ENCODE measurements at places on chromosomes 1 and 21. TPM values are rescaled to one million over a fixed set of nuclear protein-coding genes. Genes with fewer than 3 reads are reported as not detected.
A peak's percentile ranks its signal among the peaks of the same experiment; 100 is the strongest.

- DNase-seq, result no peak
These were observed 49.1 kb downstream of the EBNA1BP2 start for GRCh38 chr1:43123031-43123430.

DNA sequence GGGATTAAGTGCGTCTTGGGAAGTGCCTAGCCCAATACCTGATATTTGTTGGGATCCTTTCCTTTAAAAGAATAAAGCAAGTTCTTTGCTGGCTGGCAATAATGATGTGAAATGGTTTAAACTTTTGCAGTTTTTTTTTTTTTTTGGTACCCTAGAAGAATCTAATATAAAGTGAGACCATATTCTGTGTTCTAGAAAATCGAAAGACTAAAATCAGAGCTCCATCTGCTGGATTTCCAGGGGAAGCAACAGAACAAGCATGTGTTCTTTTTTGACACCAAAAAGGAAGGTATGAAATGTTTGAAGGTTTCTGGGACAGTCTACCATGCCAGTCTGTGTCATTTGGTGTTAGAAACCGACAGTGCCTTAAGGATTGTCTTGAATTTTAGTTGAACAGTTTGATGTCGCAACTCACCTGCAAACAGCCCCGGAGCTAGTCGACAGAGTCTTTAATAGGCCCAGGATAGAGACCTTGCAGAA is 6.4 kb downstream of the UTP11 start:
- DNase-seq, result no peak

GRCh38 chr1:15288173-15288926 is 41.3 kb downstream of the FHAD1 start:
- DNase-seq, result no peak

- DNase-seq, result no peak
These were observed 31.2 kb downstream of the FMN2 start for GRCh38 chr1:240122639-240123613.

DNA sequence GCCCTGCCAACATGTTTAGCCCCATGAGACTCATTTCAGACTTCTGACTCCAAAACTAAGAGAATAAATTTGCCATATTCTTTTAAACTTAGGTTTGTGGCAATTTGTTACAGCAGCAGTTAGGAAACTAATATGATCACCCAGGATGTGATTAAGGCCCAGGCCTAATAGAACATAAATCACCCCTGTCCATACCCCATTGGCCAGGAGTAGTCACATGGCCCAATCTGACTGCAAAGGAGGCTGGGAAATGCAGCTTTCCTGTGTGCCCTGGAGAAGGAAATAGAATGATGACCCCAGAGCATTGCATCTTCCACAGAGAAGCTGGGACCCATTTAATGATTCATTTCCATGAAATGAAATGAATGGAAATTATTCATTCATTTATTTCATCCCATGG is 100.4 kb upstream of the KLHDC7A start:
- no peak for DNase-seq

DNA sequence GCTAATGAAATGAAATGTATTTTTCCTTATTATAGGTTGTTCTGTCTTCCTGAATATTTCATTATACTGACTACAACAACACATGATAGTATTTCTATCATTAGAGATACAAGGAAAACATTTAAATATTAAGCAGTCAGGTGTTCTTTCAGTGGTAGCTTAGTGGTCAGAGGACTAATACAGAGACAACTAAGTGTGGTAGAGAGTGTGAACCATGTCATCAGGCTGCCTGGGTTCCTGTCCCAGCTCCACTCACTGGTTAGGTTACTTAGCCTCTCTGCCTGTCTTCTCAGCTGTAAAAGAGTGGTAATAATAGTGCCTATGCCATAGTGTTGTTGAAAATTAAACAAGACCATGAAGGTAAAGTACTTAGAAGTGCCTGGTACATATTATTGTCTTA is 3.9 kb downstream of the UAP1 start:
- DNase-seq, result no peak

DNA sequence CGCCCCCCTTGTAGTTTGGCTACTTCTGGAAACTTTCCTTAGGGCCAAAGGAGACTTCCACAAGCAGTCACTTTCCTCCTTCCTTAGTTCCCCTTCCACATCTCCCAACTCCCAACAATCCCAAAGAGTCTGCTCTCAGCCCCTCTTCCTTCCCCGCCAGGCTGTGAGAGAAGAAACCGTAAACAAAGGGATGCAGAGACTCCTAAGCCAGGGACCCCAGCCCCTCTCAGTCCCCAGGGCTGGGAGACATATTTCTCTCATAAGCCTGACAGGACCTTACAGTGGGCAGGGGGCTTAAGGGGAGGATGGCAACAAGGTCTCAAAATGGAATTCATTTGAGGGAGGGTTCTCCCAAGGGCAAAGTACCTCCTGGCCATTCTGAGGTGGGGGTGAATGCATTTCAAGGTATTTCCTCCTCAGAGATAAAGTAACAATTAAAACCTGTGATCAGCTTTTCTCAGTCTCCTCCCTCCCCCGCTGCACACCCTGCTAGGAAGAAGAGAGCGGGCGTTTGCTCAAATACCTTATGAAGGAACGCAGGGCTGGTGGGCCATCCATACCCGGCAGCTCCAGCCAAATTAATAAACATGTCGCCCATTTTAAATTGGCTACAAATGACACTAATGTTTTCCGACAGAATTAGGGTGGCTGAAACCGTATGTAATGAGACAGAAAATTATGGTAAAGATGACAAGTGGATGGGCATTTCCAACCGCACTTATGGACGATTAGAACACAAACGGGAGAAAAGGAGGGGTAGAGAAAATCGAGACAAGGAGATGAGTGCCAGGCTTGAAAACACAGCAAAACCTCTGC is 4.0 kb downstream of the BARHL2 start:
- no peak for DNase-seq

GRCh38 chr21:41458121-41458520 is 32.1 kb downstream of the MX1 start:
- no peak for DNase-seq

GRCh38 chr1:38052750-38053415 is 6.3 kb upstream of the POU3F1 start:
- no peak for DNase-seq

GRCh38 chr21:28393279-28393678 is 599.4 kb downstream of the LTN1 start:
- DNase-seq, result no peak

DNA sequence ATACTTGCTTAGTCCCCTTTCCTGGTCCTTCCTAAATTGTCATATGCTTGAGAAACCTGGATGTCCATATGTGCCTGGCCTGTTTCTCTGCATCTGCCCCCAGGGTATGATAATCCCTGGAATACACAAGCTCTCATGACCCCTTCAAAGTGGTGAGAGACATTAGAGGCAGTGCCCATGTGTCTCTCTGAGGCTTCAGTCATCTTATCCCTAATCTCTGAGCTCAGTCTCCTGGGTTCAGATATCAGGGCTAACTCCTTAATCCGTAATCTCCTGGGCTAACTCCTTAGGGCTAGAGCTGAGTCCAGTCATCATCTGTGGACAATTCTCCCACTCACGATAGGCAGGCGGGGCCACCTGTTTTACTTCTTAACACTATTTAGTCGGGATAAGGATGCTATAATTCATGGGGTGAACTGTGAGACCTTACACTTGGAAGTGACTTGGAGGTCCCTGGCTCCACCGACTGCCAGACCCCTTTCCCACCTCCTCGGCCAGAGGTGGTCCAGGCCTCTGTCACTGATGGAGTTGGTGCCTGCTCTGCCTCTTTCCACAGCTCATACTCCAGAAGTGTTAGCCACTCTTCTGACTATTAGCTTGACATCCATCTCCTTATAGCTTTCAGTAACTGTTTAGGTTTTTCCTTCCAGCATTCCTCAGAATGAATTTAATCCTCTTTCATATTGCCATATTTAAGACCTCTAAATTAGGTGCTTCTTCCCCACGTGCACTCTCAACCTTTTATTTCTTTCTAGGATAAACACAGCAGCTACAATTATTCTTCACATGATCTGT is 22.7 kb downstream of the CCN1 start:
- no peak for DNase-seq

DNA sequence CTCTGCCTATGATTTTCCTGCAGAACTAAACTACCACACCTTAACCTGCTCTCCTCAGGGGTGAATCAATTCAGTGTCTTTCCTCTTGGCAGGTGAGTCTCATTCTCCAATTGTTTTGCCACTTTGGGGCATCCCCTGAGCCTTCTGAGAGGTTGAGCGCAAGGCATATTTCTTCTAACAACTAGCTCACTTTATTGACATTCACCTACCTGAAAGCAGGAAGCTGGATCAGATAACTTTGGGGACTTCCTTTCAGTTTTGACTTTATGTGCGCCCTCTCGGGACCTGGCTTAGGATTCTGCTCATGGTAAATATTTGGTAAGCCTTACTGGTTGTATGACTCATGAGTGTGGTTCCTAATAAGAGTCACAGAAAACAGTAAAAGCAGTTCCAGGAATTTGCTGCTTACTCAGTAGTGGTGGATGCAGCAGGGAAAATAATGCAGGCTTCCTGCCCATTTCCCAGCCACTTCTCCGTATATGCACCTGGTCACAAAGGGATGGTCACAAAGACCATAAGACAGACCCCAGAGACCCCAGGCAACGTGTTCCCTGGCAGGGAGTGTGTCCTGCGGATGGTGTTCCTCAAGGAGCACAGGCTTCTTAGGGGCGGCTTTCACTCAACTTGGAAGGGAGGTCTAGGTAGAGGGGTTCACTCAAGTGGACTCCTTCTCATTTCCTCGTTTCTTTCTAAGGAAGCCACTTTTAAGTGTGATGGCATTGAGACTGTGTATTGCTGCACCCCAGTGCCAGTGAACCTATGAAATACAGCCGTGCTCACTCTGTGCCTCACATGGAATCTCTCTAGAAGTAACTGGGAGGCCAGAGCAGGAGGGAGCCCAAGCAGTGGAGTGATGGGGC is 22.0 kb upstream of the BATF3 start:
- DNase-seq, result no peak

GRCh38 chr21:26732432-26733221 is 112.6 kb downstream of the ADAMTS1 start:
- DNase-seq, result peak; percentile 25

DNA sequence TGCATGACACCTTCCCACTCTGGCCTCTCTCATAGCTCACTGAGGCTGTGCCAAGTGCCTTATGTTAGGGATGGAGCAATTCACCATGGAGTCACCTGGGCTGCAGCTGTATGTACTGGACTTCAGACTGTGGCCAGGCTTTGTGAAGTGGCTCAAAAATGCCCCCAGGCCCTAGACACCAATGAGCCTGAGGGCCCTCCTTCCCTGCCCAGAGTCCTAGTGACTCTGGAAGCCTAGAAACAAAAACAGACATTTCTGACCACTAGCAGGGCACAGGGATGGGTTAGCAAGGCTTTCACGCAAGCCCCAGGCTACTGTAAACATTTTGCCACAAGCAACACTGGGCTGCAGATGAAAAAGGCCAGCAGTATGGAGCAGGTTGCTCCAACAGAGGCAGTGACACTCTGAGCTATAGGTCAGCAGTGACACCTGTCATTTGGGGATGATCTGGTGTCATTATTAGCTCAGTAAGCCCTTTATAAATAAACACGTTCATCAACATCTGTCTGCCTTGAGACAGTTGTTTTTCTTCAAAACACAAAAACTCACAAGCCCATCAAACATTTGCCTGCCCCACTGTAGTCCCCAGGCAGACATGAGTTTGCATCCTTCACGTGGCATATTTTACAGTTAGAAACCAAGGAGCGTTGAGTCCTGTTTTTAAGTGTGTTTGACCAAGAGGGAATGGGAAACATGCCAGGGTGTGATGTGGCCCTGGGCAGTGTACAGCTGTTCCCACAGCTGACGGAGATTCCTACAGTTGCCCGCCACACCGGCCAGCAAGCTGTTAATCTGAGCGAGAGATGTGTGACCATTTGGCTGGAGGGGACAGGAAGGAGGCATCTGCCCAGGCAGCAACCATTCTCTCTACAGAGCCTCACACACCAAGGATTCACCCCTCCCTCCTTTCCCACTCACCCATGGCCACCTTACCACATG is 66.8 kb downstream of the KCNN3 start:
- no peak for DNase-seq

- peak; percentile 78 for DNase-seq
These were observed 16.7 kb downstream of the CELA2B start for GRCh38 chr1:15492596-15492995.

DNA sequence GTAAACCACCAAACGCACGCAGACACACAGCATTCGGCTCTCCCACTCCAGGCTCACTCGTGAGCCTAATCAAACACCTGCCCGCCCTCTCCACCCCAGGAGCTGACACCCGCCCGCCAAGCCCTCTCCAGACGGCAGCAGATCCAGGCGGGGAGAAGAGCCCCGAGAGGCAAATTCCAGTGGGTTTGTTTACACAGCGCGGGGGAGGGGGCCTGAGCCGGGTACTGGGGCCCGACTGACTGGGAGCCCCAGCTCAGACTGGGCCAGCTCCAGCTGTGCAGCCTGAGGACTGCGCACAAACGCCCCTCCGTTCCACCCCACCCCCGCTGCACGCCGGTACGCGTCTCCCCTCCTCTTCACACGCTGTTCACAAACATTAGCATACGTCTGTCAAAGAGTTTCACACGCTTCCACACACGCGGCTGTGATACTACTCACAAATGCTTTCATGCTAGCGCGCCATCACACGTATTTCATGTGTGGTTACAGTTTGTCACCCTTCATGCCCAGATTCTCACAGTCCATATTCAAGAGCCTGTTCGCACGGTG is 1.0 kb upstream of the EFNA1 start:
- DNase-seq, result no peak

DNA sequence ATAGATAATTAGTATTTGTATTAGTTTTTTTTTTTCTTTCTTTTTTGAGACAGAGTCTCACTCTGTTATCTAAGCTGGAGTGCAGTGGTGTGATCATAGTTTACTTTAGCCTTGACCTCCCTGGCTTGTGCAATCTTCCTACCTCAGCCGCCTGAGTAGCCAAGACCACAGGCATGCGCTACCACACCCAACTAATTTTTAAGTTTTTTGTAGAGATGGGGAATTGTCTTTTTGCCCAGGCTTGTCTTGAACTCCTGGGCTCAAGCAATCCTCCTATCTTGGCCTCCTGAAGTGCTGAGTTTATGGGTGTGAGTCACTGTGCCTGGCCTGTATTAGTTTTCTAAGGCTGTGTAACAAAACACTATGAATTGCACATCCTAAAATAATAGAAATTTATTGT is 58.3 kb downstream of the MSH4 start:
- no peak for DNase-seq

DNA sequence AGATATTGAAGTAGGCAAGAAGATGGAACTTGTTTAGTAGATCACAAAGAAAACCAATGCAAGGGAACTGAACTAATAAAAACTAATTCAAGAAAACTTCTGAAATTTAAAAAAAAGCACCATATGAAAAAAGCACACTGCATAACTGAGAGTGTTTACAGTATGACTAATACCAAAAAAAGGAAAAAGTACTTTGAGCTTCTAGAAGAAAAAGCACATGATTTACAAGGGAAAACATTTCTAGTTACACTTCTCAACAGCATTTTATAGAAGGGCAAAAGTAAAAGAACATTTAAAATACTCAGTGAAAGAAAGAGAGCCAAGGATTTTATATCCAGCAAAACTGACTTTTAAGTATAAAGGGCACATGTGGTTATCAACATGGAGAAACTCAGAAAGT is 233.6 kb downstream of the RPS6KC1 start:
- no peak for DNase-seq

Gene LRRC8D
- 11.0 TPM for total RNA-seq

Gene TBX19
- 0.25 TPM for total RNA-seq

Gene DYNLT5
- 2.0 TPM for total RNA-seq

Gene ATP1A2
- 196 TPM for total RNA-seq

Gene SEMA4A
- total RNA-seq, result 10.2 TPM

Gene SH2D1B
- total RNA-seq, result not detected

Gene KCNK1
- total RNA-seq, result 28.3 TPM

Gene KCNAB2
- total RNA-seq, result 32.3 TPM

Gene HSPB7
- total RNA-seq, result 10,910 TPM

Gene KLHDC7A
- not detected for total RNA-seq

Measured in heart left ventricle (tissue), 16 donors.